CD4-positive, alpha-beta T cell treated with Interferon gamma for 1 hour (primary cell): ENCODE measurements at places on chromosomes 2 and 18.

- DNase-seq: no peak
These were observed 457.2 kb upstream of the CDH20 start for GRCh38 chr18:60875957-60876507.

DNA sequence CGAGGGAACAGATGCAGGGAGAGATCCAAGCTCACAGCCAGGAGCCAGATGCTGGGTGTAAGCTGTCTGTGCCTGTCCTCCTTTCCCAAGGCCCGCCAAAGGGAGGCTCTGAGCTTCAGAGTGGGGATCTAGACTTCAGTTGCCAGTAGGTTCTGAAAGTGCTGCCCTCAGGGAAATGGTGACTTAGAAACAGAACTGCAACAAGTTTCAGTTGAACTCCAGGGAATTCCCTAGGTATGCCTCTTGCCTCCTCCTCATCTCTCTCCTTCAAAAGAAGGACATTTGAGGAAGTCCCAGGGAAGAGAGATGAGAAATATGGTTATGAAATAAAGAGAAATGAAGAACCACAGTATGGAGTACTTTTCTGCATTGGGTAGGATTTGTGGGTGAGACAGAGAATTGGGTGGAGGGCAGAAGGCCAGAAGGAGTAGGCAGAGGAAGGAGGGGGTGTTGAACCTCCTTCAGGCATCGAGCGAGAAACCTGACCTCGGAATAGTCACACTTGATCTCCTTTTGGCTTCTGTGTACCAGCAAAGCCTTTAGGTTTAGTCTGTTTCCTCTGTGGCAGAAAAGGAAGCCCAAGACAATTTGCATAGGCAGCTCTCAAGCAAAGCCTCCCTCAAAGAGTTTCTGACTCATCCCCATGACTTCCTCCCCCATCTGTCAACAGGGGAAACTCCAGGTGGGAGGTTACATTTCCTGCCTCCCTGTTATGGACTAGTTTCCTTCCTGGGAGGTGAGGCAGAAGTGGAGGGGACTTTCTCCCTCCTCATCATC lies 45.7 kb downstream of the QPCT start:
- peak; percentile 74 for DNase-seq

DNA sequence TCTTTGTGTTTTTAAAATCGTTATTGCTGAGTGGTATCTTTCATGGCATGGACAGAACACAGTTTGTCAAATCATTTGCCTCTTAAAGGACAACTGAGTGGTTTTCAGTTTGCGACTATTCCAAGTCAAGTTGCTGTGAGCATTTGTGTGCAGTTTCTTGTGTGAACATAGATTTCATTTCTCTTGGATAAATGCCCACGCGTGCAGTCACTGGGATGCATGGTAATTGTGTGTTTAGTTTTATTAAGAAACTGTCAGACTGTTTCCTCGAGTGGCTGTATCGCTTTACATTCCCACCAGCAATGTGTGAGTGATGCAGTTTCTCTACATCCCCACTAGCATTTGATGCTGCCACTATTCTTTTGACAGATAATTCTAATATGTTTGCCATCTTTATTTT lies 154.0 kb upstream of the ARL4C start:
- DNase-seq: no peak

DNA sequence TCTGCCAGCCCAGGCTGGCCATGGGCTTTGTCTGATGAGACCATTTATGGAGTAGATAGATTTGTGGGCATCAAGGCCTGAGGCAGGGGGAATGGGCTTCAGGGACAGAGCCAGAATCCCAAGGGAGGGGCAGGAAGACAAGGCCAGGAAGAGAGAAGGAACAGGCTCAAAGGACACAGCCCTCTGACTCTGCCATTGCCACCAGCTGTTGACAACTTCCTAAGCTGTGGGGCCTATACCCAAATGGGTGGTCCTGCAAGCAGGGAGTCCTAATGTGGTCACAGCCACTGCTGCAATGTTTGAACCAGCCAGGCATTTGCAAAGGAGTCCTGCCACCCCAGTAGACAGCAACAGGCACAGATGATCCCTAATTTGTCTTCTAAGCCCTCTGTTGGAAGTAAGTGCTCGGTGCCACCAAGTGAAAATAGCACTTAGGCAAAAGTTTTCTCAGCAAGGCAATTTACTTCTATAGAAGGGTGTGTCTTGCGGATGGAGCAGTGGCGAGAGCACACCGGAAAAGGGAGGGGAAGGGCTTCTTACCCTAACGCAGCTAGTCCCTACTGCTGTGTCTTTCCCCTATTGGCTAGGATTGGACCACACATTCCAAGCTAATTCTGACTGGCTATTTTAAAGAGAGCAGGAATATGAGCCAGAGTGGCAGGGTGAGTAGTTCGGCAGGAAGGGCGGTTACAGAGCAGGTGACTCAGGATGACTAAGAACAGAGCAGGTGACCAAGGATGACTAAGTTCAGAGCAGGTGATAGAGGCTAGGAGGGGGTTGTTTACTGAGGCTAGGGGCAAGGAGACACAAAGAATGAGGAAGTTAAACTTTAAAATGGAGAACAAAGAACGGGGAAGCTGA lies 47.2 kb downstream of the C1QL2 start:
- no peak for DNase-seq

DNA sequence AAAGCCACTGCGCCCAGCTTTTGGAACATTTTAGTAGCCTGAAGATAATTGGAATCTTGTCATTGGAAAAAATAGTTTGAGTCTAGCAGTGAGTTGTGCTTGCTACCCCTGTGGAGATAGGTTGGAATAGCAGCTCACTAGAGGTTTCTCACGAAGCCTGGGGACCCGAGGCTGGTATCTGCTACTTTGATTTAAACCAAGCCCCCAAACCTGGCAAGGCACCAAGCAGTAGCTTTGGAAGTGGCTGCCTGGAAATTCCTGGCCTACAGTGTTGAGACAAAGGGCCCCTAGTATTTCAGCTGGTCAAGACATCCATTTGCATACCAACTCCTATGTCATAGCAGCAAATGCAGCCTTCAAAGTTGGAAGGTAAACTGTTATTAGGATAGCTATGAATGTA lies 42.1 kb downstream of the NOP58 start:
- no peak for DNase-seq

DNA sequence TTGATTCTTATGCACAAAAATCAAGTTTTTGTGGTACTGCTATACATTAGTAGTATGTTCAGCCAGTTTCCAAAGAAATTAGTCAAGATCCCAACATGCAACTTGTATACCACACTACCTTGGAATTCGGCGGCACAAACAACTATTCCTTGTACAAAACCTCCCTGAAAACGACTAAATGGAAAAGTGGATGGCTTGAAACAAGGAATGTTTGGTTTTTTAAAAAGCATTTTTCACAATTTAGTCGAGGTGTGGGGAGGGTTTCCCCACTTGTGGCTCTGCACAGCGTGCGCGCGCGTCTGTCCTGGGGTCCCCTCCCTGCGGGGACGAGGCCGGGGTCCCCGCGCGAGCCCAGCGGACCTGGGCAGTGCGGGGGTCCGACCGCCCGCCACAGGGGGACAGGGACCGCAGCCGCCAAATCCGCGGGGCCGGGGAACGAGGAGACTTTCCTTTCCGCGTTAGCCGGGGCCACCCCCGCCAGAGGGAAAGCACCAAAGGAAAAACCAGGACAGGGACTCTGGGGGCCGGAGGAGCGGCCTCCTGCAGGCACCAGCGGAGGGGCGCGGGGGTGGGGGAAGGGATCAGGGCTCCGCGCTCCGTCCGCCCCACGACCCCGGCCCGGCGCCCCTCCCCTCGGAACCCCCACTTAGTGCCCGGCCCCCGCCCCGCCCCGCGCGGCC lies 534 bp upstream of the SOCS6 start:
- DNase-seq: no peak

DNA sequence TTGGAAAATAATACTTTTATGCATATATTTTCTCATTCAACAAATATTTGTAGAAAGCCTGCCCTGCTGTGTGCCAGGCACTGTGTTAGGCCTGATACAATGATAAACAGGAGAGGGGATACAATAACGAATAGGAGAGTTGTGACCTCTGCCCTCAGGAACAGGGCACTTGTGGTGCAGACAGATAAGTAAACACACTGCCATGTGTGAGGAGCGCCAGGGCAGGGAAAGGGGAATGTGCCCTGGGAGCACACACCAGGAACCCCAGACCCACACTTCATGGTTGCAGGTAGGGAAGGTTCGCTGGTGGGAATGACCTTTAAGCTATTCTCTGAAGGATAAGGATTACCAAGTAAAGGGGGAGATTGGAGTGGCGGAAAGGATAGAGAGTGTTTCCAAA lies 42.2 kb upstream of the DSC1 start:
- no peak for DNase-seq

DNA sequence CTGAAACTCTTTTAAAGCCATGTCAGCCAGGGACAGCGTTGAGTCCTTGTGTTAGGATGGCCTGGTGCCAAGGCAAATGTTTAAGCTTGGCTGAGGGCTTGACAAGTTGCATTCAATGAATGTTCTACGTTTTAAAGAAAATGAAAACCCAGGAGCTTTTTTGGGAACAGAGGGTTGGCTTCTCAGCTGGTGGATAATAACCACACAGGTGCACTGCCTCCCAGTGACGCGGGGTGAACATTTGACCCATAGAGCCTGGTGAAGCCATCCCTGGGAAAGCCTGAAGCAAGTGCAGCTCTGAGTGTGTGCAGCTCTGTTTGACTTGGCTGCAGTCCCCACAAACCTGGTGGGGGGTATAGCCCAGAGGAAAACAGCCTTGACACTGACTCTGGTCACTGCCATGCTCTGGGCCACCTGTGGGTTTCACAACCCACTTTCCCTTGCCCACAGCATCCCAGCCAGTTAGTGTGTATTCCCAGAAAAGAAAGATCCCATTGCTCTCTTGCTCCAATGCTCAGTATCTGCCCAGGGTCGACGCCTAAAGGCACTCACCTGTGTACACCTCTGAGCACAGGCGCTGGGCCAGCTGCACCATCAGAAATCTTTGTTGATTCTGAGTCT lies 874.9 kb downstream of the RNF144A start:
- DNase-seq: no peak

DNA sequence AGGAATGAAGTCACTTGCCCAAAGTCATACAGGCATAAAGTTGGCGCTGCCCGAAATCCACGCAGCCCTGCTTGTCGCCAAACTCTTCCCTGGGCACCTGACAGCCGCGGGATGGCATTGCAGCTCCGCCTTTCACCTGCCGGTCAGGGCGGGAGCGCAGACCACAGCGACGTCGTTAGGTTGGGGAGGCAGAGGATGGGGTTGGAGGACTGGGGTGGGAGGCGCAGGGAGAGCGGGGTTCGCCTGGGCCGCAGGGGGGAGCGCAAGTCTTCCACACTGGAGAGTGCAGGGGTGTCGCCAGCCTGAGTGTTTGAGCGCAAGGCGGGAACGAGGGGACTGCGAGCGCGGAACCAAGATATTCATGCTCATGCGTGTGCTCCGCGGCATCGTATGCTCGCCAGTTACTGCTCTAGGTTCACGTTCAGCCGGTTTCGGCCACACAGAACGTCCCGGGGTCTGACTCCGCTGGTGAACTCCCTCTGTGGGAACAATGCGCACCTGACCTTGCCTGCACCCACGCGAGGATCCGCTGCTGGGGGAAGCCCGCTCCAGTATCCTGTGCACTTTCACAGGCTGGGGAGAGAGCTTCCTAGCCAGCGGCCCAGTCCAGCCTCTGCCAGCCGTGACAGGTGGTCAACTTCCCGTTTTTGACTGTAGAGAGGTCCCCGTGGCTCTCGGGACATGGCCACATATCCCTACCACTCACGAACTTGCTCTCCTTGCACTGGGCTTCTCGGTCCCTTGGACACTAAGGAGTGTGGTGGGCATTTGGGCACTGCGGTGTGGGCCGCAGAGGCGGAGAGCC lies 767 bp upstream of the NPPC start:
- no peak for DNase-seq

DNA sequence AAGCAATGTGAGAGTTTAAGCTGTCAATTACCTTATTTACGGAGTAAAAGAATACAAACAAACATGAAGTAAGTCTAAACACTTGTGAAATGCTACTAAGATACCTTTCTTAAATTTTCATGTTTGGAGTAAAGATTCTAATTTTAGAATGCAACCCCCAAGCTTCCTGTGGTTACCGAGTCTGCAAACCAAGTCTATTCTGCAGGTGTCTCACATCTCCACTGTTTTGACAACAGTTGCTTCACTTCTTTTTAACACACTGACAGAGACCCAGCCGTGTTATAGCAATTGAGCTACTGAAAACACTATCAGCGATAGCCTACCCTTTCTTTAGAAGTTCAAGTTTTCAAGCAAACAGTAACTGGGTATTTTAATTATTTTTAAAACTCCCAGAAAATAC lies 608.3 kb downstream of the ERBB4 start:
- no peak for DNase-seq

GRCh38 chr2:150729495-150729955 lies 242.1 kb upstream of the RND3 start:
- no peak for DNase-seq

- no peak for DNase-seq
These were observed 80.4 kb downstream of the TNS1 start for GRCh38 chr2:217922101-217923006.

- peak; percentile 30 for DNase-seq
These were observed 175.2 kb downstream of the TGIF1 start for GRCh38 chr18:3624935-3625741.

DNA sequence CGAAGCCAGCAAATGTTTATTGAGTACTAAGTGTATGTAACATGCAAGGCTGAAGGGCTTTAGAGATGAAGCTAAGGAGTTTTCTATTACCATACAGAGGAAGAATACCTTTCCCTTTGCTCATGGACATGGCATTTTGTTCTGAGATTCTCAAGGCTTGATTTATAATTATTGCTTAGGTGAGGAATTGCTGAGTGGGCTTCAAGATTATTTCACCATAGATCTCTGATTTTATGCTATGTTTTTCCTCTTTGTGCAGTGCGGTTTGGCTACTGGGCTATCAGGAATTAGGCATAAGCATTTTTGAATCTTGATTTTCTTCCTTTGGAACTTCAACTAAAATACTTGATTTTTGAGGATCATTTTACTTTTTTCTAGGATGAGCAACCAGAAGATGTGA lies 42.5 kb downstream of the VRK2 start:
- DNase-seq: no peak

DNA sequence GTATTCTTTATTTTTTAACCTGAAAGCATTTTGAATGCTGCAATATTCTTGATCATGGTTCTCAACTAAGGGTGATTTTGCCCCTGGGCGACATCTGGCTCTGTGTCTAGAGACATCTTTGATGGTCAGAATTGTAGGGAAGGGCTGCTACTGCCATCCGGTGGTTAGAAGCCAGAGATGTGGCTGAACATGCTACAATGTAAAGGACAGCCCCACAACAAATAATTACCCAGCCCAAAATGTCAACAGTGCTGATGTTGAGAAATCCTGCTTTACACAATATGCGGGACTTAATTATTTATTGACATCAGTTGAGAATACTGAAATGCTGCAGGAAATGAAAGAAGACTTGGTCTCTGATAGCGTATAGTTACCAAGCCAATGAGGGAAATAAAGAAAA lies 37.5 kb upstream of the SERPINB2 start:
- no peak for DNase-seq

GRCh38 chr2:219471476-219472371 lies 27.0 kb upstream of the GMPPA start:
- no peak for DNase-seq
